ENCODE measurements at places on chromosomes 1 and 21. TPM values are rescaled to one million over a fixed set of nuclear protein-coding genes. Genes with fewer than 3 reads are reported as not detected.
A peak's percentile ranks its signal among the peaks of the same experiment; 100 is the strongest.

PTAFR gene
- 2.2 TPM for polyA plus RNA-seq

NKAIN1 gene
- polyA plus RNA-seq: not detected

FCMR gene
- 2,548 TPM for polyA plus RNA-seq

ADAMTSL4 gene
- polyA plus RNA-seq: not detected

- H3K4me1 ChIP-seq: no peaks in the 10 kb centered on the region
- H3K4me3 ChIP-seq: no peak overlapping the region
- DNase-seq: no peak
- H3K36me3 ChIP-seq: no peaks in the 10 kb centered on the region
- H3K27ac ChIP-seq: no peak overlapping the region
- peaks cover 12% of the 10 kb centered on the region for H3K27me3 ChIP-seq
Observed at GRCh38 chr1:14869187-14869586, 270.7 kb downstream of the KAZN start.

GBP1 gene
- polyA plus RNA-seq: 15.7 TPM

- H3K4me1 ChIP-seq: no peaks in the 10 kb centered on the region
- no peak for DNase-seq
- no peak overlapping the region for H3K4me3 ChIP-seq
- H3K27ac ChIP-seq: no peak overlapping the region
- no peaks in the 10 kb centered on the region for H3K36me3 ChIP-seq
Observed at GRCh38 chr1:102098536-102098935, 101.8 kb upstream of the OLFM3 start.

- H3K36me3 ChIP-seq: peaks cover 36% of the 10 kb centered on the region
- H3K4me1 ChIP-seq: no peaks in the 10 kb centered on the region
Observed at GRCh38 chr21:45220071-45220481, 67.6 kb downstream of the POFUT2 start.

DNA sequence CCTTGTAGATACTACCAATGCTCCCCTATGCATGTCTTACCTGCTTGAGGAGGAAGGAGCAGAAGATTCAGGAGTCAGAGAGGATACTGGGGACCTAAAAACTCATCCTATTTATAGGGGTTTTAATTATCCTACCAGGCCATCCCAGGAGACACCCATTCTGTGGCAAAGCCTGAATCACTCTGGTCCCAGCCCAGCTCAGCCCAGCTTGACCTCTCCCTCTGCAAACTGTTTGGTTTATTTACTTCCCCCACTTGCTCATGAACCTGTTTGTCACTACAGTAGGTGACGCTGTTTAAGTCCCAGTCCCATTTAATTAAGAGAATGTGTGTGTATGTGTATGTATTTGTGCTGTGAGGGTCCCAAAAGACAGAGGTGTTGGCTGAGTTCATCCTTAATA lies at the start of gene RPTN:
RPTN (minus strand) TSS at position 85 of the 400 bp plus-strand sequence. CDS start 1,339 bp downstream, outside the sequence.
- H3K4me3 ChIP-seq: no peak within 1 kb of the TSS
- H3K36me3 ChIP-seq: no peaks in the 10 kb centered on the region
- H3K4me1 ChIP-seq: peaks cover 3% of the 10 kb centered on the region
- H3K27ac ChIP-seq: no peak within 1 kb of the TSS
- DNase-seq: no peak
- H3K27me3 ChIP-seq: peaks cover 30% of the 10 kb centered on the region

S100B gene
- 0.34 TPM for polyA plus RNA-seq

CAPN9 gene
- not detected for polyA plus RNA-seq

FTCD gene
- polyA plus RNA-seq: not detected

FAM167B gene
- polyA plus RNA-seq: not detected

DNA sequence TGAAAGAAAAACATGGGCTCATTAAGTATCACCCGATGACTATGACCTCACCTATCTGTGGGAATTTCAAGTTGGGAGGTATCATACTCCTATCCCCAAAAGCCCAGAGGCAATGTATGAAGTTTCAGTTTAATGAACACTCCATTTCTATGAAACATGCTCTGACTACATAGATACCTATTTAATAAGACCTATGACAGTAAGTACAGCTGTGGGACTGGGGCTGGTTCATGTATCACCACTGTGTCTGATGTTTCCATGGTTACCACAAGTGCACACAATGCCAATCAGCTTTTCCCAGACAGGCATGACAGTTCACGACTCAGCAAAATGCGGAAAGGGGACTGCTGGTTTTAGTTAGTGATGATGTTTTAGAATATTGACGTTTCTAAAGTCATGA lies 167.7 kb downstream of the SIPA1L2 start:
- DNase-seq: no peak
- H3K36me3 ChIP-seq: no peaks in the 10 kb centered on the region
- H3K4me1 ChIP-seq: no peaks in the 10 kb centered on the region
- H3K27ac ChIP-seq: no peak overlapping the region
- H3K27me3 ChIP-seq: no peaks in the 10 kb centered on the region

SH2D5 gene
- polyA plus RNA-seq: not detected

GRCh38 chr1:199282751-199283305 lies 644.0 kb downstream of the PTPRC start:
- no peaks in the 10 kb centered on the region for H3K27me3 ChIP-seq
- H3K4me3 ChIP-seq: peak overlapping the region; percentile 3
- H3K27ac ChIP-seq: no peak overlapping the region
- H3K36me3 ChIP-seq: no peaks in the 10 kb centered on the region

LCE1B gene
- polyA plus RNA-seq: not detected

NBPF10 gene
- polyA plus RNA-seq: 0.21 TPM

RGS8 gene
- polyA plus RNA-seq: not detected

DNA sequence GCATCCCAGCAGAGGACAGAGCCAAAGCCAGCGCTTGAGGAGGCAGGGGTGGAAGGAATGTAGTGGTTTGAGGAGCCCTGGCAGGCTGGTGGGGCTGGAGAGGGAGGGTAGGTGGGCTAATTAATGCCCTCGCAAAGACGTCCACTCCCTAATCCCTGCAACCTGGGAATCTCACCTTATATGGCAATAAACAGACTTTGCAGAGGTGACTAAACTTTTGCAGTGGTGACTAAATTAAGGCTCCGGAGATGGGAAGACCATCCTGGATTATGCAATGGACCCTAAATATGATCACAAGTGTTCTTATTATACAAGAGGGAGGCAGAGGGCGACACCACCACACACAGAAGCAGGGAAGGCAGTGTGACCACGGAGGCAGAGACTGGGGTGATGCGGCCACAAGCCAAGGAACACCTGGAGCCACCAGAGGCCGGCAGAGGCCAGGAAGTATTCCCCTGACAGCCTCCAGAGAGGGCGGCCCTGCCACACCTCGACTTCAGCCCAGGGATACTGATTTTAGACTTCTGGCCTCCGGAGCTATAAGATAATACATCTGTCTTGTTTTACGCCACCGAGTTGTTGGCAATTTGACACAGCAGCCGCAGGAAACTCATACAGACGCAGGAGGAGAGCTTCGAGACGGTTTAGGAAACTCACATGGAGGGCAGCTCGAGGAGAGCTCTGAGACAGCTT lies 23.1 kb upstream of the NPPB start:
- no peaks in the 10 kb centered on the region for H3K36me3 ChIP-seq
- peaks cover 22% of the 10 kb centered on the region for H3K27me3 ChIP-seq
- H3K4me3 ChIP-seq: no peak overlapping the region

GPR161 gene
- polyA plus RNA-seq: not detected

DNA sequence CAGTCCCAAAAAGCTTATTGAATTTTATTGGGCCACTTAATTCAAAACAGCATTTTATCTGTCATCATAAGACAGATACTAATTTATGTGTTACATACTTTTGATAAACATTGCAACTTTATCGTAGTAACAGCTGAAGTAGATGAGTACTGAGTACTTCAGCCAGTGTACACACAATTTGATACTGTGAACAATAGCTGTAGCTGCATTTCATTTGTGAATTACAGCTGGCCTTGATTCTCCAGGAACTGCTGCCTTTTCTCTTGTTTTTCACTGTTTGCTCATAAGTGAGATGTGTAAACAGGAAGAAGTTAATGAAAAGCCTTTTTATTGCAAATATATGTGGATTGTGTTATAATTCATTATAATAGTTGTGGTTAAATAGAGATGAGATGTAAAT lies 10.2 kb downstream of the UAP1 start:
- H3K36me3 ChIP-seq: no peaks in the 10 kb centered on the region
- no peak overlapping the region for H3K4me3 ChIP-seq
- DNase-seq: no peak
- no peaks in the 10 kb centered on the region for H3K27me3 ChIP-seq
- H3K4me1 ChIP-seq: no peaks in the 10 kb centered on the region

DNA sequence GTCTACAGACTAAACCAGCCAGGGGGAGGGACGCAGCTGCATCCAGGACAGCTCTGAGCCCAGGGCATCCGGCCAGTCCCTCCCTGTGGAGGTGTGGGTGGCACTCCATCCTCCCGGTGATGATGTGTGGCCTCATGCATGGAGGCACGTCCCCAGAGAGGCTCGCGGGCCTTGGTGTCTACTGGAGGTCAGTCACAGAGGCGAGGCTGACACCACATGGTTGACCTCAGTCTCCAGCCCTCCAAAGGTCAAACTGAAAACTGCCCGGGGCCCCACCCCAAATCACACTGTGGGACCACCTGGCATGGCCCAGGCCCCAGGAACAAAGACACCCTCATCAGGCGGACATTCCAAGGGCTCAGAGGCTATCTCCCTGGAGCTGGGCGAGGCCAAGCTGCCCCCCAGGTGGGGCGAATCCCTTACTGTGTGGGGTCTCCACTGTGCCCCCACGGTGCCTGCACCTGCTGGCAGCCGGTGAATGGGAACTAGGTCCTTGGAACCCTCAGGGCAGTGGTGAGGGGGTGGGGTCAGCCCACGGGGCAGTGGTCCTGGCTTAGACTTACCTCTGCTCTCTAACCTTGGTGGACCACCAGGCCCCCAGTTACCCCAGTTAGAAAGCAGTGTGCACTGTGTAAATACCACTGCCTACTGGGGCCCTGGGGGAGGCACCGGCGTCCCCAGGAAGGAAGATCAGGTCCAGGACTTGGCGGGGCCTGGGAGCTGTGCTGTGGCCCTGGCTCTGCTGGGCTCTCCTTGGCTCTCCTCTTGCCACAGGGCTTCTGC lies 49.1 kb downstream of the TRPM2 start:
- peaks cover 5% of the 10 kb centered on the region for H3K4me1 ChIP-seq
- no peak overlapping the region for H3K4me3 ChIP-seq

- H3K4me3 ChIP-seq: no peak overlapping the region
- H3K27me3 ChIP-seq: no peaks in the 10 kb centered on the region
- H3K27ac ChIP-seq: peak overlapping the region; percentile 74
- DNase-seq: no peak
- H3K36me3 ChIP-seq: no peaks in the 10 kb centered on the region
- peaks cover 30% of the 10 kb centered on the region for H3K4me1 ChIP-seq
Observed at GRCh38 chr1:27554759-27555699, 48.9 kb downstream of the AHDC1 start.

DNA sequence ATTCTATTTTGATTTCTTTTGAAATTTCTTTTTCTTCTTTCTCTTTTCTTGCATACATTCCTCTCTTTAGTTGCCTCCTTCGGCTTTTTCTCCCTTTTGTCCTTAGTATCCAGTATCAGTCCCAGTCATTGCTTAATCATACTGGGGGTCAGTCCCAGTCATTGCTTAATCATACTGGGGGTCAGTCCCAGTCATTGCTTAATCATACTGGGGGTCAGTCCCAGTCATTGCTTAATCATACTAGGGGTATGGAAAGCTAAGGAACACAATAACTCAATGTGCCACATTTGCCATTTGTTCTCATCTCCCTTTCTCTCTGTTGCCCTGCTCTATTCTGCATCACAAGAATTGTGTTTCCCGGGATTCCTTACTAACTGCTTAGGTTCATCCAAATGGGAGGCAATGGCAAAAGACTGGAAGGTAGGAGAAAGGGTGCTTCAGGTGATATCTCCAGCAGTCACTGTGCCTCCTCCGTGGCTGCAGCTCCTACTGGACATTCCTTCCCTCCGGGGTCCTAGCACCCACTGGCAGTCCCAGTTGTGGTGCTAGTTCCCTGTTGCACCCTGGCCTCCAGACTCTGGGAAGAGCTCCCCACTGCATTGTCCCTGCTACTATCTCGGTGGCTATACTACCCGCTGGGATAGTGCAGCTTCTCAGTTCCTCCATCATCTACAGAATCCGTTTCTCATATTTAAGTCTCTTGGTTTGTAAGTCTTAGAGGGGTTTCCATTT lies 32.6 kb upstream of the LAMC1 start:
- no peak for DNase-seq
- peaks cover 17% of the 10 kb centered on the region for H3K27me3 ChIP-seq
- no peak overlapping the region for H3K4me3 ChIP-seq

GRCh38 chr1:26848941-26849774 lies 13.8 kb upstream of the SFN start:
- H3K27me3 ChIP-seq: no peaks in the 10 kb centered on the region
- DNase-seq: no peak
- peaks cover 13% of the 10 kb centered on the region for H3K36me3 ChIP-seq
- H3K4me3 ChIP-seq: no peak overlapping the region
- no peak overlapping the region for H3K27ac ChIP-seq
- peaks cover 5% of the 10 kb centered on the region for H3K4me1 ChIP-seq

GRCh38 chr1:97837161-97837560 lies 83.7 kb downstream of the DPYD start:
- no peak overlapping the region for H3K27ac ChIP-seq
- no peak overlapping the region for H3K4me3 ChIP-seq
- H3K36me3 ChIP-seq: no peaks in the 10 kb centered on the region
- H3K27me3 ChIP-seq: no peaks in the 10 kb centered on the region
- H3K4me1 ChIP-seq: no peaks in the 10 kb centered on the region

OVAAL gene
- polyA plus RNA-seq: not detected

- H3K27ac ChIP-seq: no peak overlapping the region
- H3K27me3 ChIP-seq: peaks cover 32% of the 10 kb centered on the region
- DNase-seq: no peak
- no peak overlapping the region for H3K4me3 ChIP-seq
- H3K4me1 ChIP-seq: no peaks in the 10 kb centered on the region
- H3K36me3 ChIP-seq: no peaks in the 10 kb centered on the region
Observed at GRCh38 chr1:231091831-231092301, 51.8 kb upstream of the FAM89A start.

- no peak for DNase-seq
- no peaks in the 10 kb centered on the region for H3K36me3 ChIP-seq
- no peak overlapping the region for H3K27ac ChIP-seq
- H3K27me3 ChIP-seq: no peaks in the 10 kb centered on the region
- H3K4me1 ChIP-seq: no peaks in the 10 kb centered on the region
Observed at GRCh38 chr1:208595236-208595635, 351.1 kb upstream of the PLXNA2 start.

OPRD1 gene
- polyA plus RNA-seq: 0.06 TPM

DNA sequence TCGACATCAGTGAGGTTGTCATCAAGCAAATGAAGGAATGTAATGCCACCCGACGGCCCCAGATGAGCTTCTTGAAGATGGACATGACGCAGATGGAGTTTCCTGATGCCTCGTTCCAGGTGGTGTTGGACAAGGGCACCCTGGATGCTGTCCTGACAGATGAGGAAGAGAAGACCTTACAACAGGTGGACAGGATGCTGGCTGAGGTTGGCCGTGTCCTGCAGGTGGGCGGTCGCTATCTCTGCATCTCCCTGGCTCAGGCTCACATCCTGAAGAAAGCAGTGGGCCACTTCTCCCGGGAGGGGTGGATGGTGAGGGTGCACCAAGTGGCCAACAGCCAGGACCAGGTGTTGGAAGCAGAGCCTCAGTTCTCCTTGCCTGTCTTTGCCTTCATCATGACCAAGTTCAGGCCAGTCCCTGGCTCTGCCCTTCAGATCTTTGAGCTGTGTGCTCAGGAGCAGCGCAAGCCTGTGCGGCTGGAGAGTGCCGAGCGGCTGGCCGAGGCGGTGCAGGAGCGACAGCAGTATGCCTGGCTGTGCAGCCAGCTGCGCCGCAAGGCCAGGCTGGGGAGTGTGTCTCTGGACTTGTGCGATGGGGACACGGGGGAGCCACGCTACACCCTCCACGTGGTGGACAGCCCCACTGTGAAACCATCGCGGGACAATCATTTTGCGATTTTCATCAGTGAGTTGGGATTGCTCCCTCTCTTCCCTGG lies 2.5 kb downstream of the METTL13 start:
- H3K27me3 ChIP-seq: no peaks in the 10 kb centered on the region
- DNase-seq: no peak
- peaks cover 47% of the 10 kb centered on the region for H3K4me1 ChIP-seq
- H3K27ac ChIP-seq: no peak overlapping the region
- H3K4me3 ChIP-seq: peak overlapping the region; percentile 91
- H3K36me3 ChIP-seq: peaks cover 28% of the 10 kb centered on the region
